ENCODE measurements at places on chromosomes 1 and 21.
A peak's percentile ranks its signal among the peaks of the same experiment; 100 is the strongest.

DNA sequence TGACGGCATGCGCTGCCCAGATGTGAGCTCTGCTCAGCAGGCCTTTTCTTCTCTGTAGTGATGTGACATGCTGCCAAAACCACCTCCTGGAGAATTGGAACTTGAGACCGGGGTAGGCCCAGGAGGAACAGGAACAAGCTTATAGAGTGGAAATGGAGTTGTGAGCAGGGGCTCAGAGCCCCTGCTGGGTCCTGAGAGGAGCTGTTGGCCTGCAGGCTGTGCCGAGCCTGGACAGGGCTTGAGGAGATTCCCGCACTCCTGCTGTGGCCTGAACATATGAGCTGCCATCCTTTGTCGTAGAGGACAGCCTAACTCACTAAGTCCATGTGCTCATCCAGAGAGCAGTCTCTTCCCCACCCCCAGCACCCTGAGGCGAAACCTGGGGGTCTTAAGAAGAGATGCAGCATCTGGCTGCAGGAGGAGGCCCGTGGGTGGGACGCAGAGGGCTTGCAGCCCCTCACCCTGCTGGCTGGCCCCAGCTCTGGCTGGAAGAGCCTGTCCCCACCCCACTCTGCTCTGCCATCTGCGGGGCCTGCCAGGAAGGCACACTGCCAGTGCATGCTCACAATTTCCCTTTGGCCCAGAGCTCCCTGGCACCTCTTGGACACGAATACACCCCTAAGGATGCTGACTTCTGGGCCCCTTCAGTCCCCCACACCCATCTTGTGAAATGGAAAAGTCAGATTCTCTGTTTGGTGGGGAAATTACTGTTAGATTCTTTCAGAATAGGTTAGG lies 42.5 kb downstream of the PTPRF start:
- DNase-seq, result peak; percentile 74

- DNase-seq, result no peak
Observed at GRCh38 chr1:91386109-91386508, 18.5 kb downstream of the HFM1 start.

DNA sequence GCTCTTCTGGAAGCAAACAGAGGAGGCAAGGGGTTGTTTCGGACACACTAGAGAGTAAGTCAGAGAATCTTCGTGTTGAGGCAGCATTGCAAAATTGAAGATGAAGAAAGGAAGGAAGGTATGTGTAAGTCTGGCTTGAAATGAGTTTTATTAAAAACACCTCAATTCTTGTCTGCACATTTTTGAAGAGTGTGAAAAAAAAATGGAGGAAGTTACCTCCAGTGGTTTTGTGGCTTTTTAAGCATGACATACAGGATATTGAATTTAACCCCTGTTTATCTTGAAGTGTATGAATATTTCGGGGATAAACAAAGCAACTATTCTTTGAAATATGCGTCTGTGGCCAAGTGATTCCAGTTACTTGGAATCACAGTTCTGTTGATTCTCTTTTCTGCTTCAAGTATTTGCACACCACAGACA lies 203.2 kb upstream of the SGIP1 start:
- DNase-seq, result no peak

GRCh38 chr1:11030865-11031264 lies 16.2 kb downstream of the MASP2 start:
- no peak for DNase-seq
